Glutamatergic neuron (in vitro differentiated cells): ENCODE measurements at places on chromosomes 11 and 22.
A peak's percentile ranks its signal among the peaks of the same experiment; 100 is the strongest.

- DNase-seq: no peak
These were observed 9.0 kb upstream of the SLC6A5 start for GRCh38 chr11:20590381-20590780.

DNA sequence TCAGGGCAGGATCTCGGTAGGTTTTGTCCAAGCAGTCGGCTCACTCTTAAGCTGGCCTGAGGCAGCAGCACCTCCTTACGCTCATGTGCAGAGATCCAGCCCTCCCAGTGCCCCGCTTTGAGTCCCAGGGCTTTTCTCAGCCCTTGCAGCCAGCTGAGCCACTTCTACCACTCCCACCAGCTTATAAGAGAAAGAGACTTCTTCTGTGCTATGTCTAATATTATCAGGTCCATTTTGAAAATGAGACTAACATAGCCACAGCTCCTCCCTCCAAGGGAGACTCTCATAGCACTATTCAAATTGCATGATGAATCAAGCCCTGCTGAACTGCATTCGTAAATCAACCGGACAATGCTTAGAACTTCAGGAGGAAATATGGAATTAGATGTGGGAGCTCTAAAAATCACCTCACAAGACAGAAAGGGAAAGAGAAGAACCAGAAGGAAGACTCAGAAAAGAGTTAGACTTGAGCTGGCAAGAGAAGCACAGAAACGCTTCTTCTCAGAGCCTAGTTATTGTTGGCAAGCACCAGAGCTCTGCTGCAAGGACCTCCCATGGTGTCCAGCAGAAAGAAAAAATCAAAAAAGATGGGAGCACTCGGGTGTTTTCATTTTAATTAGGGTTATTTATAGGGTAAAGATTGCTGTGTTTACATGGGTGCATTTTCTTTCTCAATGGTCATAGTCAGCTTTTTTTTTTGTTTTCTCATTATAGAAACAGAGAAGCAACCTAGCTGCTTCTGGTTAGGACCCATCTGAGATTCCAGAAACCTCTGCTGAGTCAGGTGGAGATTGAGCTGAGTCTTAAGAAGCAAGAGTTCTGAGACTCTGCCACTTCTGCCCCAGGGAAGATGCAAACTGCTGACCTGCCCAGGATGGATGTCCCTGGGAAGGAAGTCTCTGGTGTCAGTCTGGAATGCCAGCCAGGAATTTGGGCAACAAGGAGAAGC, 181.4 kb downstream of the ETS1 start:
- DNase-seq: no peak

DNA sequence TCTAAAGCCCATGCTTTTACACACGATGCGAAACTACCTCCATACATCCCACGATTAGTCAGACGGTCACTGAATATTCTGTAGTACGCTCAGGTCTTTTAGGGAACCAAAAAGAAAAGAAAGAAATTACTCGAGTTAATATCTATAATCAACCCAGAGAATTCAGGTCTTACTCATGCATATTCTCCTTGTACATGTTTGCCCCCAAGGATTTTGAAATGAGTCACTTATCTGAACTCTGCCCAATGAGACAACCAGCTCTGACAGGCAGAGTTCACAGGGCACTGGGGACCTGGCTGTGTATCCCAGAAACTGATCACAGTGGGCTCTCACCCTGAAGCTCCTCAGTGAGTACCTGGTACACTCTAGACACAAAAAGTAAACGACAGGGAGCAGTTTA, 29.2 kb downstream of the RASSF10 start:
- DNase-seq: no peak

GRCh38 chr11:72380132-72380503, 54.2 kb downstream of the CLPB start:
- no peak for DNase-seq

- no peak for DNase-seq
These were observed 6.4 kb downstream of the RAPSN start for GRCh38 chr11:47442514-47442913.

GRCh38 chr22:49855251-49855911, 1.7 kb downstream of the ZBED4 start:
- DNase-seq: no peak

GRCh38 chr22:28544431-28544868, 135.2 kb downstream of the TTC28 start:
- DNase-seq: no peak

DNA sequence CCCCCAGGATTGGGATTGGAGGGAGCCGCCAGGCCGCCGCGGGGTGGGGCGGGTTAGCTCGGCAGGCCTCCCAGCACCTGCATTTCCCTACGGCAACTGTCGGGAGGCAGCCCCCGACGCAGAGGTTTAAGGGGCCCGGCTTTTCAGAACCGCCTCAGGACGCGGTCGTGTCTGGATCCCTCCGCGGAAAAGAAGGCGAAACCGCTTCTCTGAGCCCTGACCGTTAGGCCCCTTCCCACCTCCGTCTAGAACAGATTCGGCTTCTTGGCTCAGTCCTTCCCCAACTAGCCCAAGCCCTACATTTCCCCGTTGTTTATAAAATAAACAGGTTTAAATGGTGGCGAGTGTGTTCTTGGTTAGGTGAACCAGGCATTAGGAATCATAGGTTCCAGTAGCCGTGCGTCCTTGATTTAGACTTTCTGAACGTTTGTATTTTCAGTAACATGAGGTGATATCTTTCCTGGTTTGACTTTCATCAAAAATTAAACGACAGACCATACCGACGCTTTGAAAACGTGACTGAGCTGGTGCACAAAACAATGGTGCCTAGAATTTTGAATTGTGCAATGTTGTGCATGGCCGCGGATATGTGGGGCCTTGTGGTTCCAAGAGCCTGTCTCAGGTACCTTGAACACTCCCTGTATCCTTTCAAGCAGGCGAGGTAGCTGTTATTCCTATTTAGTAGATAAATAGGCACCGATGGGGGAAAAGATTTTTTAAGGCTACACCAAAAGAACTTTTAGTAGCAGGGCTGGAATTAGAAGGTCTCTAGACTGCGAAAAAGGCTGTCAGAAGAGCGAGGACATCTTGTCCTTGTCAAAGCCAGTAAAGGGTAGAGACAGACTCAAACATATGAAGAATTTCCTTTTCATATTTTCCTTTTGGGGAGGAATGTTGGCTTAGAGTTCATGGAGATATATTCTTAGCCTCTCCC, 1.2 kb upstream of the HSPA8 start:
- peak; percentile 28 for DNase-seq

DNA sequence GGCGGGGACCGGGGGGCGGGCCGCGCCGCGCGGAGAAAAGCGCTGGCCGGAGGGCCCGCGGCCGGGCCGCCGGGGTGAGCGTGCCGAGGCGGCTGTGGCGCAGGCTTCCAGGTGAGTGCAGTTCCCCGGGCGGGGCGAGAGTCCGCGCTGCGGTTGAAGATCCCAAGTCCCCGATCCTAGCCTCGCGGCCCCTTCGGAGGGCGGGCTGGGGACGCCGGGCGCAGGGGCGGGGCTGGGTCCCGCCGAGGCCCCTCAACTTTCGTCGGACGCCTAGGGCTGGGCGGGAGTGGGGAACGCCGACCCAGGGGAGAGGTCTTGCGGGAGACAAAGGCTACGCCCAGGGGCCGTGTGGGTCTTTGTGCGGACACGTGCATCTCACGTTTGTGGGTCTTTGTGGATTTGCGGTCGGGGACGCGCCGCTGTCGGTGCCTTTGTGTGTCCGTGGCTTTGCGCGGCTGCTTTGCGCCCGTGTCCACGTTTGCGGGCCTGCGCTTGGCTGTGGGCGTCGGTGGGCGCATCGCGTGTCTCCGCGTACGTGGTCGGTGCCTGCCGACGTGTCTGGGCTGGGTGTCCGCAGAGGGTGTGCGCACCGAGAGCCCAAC, at the start of gene TSKU:
Gene TSKU, plus strand, starts transcription at position 63 of the 602 bp plus-strand sequence. CDS start 12,261 bp downstream, outside the sequence.
- peak; percentile 76 for DNase-seq

- DNase-seq: no peak
These were observed 79.7 kb downstream of the KIRREL3 start for GRCh38 chr11:126920833-126921232.

GRCh38 chr11:67033661-67034166, 10.8 kb downstream of the SYT12 start:
- DNase-seq: no peak

- DNase-seq: no peak
These were observed 70.2 kb upstream of the EED start for GRCh38 chr11:86174101-86175046.

DNA sequence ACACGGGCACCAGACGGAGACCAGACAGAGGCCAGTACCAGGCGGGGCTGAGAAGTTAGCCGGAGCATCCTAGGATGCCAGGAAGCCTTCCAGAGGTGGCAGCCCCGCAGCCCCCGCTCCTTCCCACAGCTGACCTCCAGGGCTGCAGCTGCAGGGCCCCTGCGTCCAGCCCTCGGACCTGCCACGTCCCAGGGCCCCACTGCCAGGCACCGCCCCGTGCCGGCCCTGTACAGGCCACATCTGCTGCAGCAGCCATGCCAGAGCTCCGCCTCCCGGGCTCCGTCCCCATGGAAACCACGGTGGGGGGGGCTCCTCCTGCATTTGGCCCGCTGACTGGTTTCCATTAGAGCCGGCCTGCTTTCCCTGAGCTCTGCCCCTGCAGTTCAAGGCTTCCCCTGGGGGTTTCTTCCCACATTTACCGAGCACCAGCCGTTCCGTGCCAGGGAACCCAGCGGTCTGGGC, 62.5 kb upstream of the PPARA start:
- peak; percentile 58 for DNase-seq

GRCh38 chr22:27915986-27916385, 3.1 kb downstream of the PITPNB start:
- DNase-seq: no peak

DNA sequence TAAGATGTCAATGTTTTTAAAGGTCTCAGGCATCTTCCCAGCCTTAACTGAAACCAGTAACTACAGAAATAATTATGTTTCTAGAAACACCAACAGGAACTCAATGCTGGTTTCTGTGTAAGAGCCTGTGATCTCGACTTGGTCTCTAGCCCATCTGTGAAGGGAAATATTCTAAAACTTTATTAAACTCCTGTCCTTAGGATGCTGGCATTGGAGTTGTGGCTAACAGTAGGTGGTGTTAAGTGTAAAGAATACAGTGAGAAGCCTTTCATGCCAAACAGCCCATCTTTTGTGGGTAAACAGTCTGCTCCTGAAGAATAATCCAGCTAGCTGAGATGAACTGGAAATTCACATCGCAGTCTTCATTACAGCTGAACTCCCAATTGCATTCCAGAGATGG, 133.2 kb downstream of the ADAMTS15 start:
- no peak for DNase-seq

GRCh38 chr11:12019337-12019736, 10.9 kb upstream of the DKK3 start:
- no peak for DNase-seq

DNA sequence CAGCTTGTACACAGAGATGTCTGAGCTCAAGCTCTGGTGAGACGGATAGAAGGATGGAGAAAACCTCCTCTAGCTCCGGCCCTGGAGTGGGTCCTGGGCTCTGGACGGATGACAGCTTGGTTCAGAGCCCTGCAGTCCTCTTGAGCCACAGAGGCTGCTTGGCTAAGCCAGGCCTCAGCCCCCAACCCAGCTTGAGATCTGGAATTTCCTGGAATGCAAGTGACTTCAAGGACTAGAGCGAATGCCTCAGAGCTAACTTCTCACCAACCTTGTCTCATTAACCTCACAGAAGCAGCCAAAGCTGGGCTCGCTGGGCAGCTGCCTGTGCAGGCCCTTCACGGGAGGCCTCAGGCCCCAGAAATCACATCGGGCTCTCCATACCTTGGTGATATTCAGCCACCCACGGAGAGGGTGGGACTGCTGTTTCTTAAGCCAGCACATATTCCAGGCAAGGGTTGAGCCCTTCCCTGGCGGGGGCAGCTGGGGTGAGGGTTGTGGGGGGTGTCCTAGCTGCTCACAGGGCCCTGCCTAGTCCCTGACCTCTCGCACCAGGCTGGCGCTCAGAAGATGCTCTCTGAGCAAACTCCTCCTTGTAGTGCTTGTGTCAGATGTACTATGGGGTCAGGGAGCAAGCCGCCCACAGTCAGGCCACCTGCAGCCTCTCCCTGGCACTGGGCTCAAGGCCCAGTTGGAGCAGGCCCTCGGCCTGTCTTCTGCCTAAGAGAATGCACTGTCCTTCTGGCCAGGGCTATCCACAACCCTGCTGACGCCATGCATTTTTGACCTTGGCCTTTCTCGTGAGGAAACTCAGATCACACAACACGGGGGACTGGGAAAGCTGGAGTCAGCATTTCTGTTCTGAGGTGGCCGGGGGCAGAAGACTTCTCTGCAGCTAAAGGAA, 73.6 kb upstream of the TTLL12 start:
- no peak for DNase-seq

DNA sequence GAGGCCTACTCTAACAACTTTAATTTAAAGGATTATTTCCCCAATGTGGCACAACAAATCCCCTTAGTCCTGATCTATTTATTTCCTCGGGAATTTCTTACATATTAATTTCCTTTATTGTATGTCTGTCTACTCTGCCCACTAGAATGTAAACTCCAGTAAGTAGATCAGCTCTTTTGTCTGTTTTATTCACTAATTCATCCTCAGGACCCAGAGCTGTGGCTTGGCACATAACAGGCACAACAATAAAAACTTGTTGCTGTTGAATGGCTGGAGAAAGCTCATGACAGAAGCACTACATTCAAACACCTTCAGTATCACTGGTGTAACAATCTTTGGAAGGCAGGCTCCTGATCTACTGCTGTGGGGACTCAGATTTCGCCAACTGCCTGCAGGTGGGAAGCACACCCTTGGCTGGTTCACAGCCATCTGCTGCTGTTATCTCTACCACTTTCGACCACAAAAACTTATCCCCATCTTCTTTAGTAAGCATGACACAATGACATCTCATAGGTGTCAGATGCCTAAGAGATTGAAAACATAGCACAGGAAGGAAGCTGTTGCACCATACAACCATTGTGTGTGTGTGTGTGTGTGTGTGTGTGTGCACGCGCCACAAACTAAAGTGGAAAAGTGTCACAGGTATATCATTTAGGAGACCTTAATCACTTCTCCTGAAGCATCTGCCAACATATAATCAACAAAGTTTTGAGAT, 11.9 kb downstream of the HIRA start:
- DNase-seq: no peak

GRCh38 chr11:106137758-106138157, 60.3 kb downstream of the AASDHPPT start:
- DNase-seq: no peak

DNA sequence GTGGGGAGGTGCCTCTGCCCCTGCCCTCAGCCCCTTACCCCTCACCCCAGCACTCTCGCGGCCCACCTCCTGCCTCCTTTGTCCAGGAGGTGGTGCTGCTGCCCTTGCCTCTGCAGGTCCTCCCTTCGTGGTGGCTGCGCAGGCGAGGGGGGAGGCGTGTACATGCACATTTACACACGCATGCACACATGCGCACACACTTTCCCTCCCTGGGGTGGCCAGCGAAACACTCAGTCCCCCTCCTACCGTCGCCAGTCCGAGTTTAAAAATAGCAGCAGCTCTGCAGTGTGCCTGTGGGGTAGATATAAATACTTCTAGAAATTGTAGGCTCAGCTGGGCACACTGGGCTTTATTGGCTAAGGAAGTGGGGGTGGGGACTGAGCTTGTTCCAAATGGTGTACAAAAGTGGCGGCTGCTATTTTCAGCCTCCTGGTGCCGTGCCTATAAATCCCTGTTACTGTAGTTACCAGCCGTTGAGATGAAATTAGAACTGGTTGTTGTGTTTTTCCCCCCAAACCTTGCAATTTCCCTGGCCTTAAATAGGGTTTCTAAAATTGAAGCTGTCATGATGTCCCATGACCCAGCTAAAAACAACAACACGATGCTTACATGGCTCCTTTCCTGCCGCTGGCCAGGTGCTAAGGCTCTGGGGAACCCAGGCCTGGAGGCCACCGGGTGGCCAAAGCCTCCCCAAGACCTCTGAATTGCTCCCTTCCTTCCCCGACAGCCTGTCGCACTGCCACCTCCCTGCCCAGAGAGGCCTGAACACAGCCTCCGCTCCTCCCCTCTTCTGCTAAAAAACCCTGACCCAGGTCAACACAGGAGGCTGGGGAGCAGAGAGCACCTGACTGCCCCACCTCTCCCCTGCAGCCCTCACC, 12.4 kb downstream of the PICK1 start:
- DNase-seq: peak; percentile 81
